Choroid plexus epithelial cell (primary cell): ENCODE measurements at places on chromosomes 11 and 22.
A peak's percentile ranks its signal among the peaks of the same experiment; 100 is the strongest.

DNA sequence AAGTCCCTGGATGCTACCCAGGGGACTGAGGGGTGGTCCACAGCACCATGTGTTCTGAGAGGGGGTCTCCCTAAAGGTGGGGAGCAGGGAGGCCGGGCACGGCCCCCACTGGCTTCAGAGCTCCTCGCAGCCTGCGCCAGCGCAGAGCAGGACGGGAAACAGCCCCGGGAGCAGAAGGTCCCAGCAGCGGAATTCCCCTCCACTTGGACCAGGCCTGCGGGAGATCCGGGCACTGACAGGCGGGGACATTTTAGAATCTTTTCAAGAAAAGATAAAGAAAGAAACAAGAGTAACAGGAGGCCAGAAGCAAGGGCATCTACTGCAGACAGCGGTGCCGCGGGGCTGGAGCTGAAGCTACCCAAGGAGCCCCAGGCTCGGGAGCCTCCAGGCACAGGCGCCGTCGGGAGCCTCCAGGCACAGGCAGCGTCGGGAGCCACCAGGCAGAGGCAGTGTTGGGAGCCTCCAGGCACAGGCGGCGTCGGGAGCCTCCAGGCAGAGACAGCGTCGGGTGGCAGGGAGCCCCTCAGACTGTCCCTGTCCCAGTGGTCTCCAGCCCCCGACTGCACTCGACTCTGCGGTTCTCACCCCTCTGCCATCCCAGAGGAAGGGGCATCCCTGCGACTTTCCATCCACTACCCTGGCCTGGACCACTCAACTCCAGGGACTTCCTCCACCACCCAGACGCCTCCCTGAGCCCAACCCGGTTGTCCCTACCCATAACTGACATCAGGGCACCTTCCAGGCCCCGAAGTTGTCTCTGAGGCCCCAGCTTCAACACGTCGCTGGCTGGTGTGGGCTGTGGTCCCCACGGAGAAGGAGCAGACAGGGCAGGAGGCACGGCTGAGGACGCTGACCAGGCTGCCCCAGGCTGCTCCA is 211.1 kb downstream of the BRD1 start:
- DNase-seq, result no peak

DNA sequence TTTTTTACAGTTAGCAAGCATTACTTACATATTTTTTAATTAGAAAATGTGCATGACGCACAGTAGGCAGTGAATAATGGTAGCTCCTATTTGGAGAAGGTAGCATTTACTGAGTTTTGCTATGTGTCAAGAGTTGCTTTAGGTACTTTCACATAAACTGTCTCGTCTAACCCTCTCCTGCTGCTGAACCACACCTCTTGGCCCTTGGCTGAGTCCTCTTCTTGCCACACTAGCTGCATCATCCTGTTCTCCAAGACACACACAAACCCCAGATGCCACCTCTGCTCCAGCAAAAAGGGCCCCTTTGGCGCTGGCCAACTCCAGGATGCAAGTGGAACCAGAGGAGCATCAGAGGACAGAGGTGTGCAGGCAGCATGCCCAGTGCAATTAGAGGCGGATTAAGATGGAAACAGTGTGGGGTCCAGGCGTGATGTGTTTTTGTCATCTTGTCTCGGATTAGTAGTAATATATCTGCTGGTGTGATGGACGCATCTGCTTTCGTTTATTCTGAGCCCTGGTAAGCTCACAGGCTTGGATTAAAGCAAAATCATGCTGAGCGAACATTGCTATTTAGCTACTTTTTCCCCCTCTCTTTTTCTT is 367.0 kb upstream of the CADM1 start:
- no peak for DNase-seq

GRCh38 chr11:69208190-69209037 is 52.7 kb downstream of the SMIM38 start:
- no peak for DNase-seq

DNA sequence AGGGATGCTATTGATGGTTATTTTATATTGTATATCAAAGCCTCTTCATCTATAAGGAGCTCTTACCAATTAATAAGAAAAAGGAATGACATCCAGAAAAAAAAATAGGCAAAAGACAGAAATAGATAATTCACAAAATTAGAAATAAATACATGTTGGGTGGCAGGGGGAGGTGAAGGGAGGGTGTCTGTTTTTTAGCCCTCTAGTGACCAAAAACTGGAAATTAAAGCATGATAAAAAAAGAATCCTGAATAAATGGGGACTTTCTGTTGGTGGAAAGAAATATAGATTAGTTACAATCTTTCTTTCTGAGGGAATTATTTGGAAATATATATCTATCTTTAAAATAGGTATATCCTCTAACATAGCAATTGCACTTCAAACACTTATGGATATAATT is 42.0 kb upstream of the TTC36 start:
- DNase-seq, result peak; percentile 8

DNA sequence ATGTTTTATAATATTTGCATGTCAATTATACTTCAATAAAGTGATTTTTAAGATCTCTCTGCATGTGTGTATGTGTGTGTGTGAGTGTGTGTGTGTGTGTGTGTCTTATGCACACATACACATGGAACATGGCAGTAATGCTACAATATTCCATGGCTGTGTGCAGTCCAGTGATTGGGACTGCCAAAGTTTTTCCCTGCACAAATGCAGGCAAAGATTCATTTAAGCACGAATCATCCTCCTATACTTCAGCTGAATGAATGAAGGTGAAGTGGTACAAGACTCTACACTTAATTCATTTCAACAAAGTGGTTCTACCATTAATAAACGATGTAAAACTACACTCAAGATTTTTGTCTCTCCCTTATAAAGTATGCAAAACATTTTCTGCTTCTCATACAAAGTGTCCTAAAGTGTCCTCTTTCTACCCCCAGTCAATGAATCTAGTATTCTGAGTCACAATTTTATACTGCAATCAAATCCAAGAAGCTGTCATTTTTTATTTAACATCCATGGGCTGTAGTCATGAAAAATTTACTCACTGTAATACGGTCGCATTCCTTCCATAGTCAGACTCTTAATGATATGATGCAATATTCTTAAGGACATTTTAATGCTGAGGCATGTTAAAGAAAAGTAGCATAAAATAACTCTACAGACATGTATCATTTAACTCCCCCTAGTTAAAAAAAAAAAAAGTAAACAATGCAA is 132.4 kb downstream of the TTC28 start:
- peak; percentile 33 for DNase-seq

DNA sequence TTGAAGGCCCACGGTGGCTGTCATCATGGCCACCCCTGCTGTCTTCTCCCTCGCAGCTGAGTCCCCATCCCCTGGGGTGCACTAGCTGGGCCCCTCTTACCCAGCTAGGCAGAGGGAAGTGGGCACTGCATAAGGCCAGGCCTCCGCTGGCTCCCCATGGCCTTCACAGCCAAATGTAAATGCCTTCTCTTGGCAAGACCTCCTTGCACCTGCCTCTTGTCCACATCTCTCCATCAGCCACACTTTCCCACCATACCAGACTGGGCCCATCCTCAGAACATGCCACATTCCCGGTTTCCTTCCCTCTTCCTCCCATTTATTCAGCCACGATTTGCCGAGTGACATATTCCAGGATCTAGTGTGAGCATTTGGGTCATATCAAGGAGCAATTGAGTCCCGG is 49.7 kb downstream of the NECTIN1 start:
- DNase-seq, result no peak

DNA sequence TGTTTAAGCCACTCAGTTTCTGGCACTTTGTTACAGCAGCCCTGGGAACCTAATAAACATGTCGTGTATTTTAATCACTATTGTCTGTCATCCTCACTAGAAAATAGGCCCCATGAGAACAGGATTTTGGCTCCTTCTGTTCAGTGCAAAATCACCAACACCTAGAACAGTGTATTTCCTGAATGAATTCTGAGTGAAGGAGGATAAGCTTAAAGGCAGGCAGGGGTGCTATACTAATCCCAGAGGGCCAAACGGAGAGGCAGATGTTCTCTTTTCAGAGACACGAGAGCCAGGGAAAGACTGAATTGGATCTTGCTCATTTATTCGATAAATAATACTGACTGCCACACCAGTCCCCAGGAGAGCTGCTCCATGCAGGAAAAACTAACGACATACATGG is 10.4 kb downstream of the SMCO4 start:
- DNase-seq, result no peak

- no peak for DNase-seq
Observed at GRCh38 chr11:29751618-29752017, 265.2 kb downstream of the KCNA4 start.

DNA sequence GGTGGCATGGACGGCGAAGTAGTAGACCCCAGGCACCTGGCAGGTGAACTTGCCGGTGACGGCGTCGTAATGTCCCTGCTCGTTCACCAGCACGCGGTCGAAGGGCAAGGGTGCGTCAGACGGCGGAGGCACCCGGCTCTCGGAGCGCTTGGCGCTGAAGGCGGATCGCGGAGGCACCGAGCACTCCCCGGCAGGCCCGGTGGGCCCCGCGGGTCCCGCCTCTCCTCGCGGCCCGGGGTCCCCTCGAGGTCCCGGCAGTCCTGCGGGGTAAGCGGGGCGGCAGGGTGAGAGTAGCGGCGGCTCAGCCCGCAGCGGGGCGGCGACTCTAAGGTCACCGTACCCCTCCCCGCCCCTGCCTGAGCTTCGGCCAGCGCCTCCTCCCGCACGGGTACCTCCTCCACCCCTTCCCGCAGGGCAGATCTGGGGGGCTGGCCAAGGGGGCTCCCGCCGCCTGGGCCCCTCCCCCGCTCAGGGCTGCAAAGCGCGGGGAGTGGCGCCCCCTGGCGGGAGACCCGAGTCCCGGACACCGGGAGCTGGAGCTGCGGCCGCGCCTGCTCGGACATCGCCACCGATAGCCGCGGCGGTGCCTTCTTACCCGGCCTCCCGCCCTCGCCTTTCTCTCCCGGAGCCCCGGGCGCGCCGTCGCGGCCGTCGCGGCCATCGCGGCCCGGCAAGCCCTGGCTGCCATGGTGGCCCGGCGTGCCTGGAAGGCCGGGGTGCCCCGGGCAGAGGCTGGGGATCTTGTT is 921 bp downstream of the C1QTNF5 start:
- peak; percentile 48 for DNase-seq

GRCh38 chr22:31790240-31790639 is 36.4 kb downstream of the DEPDC5 start:
- DNase-seq, result no peak

- no peak for DNase-seq
Observed at GRCh38 chr22:20090730-20091240, 10.7 kb downstream of the DGCR8 start.

DNA sequence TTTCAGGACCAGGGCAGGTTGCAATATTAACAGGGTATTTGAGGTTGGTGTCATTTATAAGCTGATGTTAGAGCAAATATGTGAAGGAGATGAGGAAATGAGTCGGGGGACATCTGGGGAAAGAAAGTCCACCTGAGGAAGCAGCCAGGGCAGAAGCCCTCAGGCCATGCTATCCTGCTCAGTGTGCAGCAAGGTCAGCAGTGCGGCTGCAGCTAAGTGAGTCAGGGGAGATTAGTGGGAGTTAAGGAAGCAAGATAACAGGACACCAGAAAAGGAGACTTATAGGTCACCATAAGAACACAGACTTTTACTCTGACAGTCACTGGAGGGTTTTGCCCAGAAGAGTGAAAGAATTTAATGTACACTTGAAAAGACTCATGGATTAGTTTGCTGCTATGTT is 468.9 kb downstream of the NTM start:
- no peak for DNase-seq

DNA sequence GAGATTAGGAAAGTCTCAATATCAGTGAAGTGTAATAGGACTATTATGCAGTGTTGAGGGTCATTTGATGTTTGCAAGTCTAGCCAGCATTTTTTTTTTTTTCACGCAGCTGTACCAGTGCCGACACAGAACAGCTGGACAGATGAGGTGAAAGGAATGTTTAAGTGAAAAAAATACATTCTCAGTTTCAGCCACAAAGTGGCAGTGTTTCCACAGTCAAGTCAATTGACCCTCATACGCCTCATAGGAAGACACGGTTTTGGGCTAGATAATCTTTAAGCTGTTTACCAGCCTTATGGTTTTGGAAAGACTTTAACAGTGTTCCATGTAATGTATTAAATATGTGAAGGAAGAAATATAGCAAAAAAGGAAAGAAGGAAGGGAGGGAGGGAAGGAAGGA is 349.9 kb upstream of the ANO3 start:
- peak; percentile 89 for DNase-seq
